Activated naive CD8-positive, alpha-beta T cell treated with anti-CD3 and anti-CD28 coated beads, Interleukin-2, amount 10 ng/mL, durations not matched to agents 7 days and 5 days (primary cell): ENCODE measurements at places on chromosomes 7 and 10. TPM values are rescaled to one million over a fixed set of nuclear protein-coding genes. Genes with fewer than 3 reads are reported as not detected.

Gene CFAP58
- 0.28 TPM for total RNA-seq

DNA sequence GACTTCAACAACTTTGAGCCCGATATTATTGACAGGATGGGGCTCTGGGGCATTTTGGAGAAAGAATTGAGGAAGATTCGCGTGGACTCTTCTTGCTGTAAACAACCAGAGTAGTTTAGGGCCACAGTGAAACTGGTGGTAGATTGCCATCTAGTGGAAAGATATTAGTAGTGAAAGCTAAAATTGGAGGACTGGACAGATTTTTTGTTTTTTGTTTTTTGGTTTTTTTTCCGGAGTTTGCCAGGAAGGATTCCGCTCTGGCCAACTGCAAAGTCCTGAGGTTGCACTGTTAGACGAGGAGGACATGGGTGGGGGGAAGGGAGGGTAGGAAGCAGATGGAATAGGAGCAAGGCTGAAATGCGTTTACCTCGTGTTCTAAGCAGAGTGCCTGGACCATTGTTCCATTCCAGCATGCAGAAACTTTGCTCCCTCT is 11.7 kb downstream of the NOBOX start:
- peaks cover 3% of the 10 kb centered on the region for H3K4me1 ChIP-seq
- H3K4me3 ChIP-seq: peak overlapping the region; percentile 70
- peaks cover 4% of the 10 kb centered on the region for H3K27me3 ChIP-seq
- no peak for DNase-seq
- peak overlapping the region; percentile 52 for H3K27ac ChIP-seq

GRCh38 chr7:43204081-43204480 is 91.6 kb downstream of the HECW1 start:
- no peak overlapping the region for H3K4me3 ChIP-seq
- no peaks in the 10 kb centered on the region for H3K4me1 ChIP-seq
- peaks cover 2% of the 10 kb centered on the region for H3K27me3 ChIP-seq
- DNase-seq: no peak

- no peaks in the 10 kb centered on the region for H3K36me3 ChIP-seq
- H3K27me3 ChIP-seq: peaks cover 29% of the 10 kb centered on the region
- H3K4me3 ChIP-seq: peak overlapping the region; percentile 51
- peaks cover 5% of the 10 kb centered on the region for H3K4me1 ChIP-seq
- no peak overlapping the region for H3K27ac ChIP-seq
These were observed 117.6 kb upstream of the FAM204A start for GRCh38 chr10:118459642-118460193.

Gene OGA
- total RNA-seq: 212 TPM

- H3K4me3 ChIP-seq: peak overlapping the region; percentile 32
- no peak for DNase-seq
- no peaks in the 10 kb centered on the region for H3K27me3 ChIP-seq
- no peaks in the 10 kb centered on the region for H3K4me1 ChIP-seq
- H3K27ac ChIP-seq: no peak overlapping the region
- no peaks in the 10 kb centered on the region for H3K36me3 ChIP-seq
These were observed 164.4 kb downstream of the GLRX3 start for GRCh38 chr10:130300608-130301020.

GRCh38 chr10:91569522-91569921 is 63.3 kb downstream of the PPP1R3C start:
- peaks cover 2% of the 10 kb centered on the region for H3K36me3 ChIP-seq
- DNase-seq: no peak
- no peak overlapping the region for H3K27ac ChIP-seq
- H3K27me3 ChIP-seq: no peaks in the 10 kb centered on the region
- H3K4me3 ChIP-seq: no peak overlapping the region

Gene LRIT1
- not detected for total RNA-seq

DNA sequence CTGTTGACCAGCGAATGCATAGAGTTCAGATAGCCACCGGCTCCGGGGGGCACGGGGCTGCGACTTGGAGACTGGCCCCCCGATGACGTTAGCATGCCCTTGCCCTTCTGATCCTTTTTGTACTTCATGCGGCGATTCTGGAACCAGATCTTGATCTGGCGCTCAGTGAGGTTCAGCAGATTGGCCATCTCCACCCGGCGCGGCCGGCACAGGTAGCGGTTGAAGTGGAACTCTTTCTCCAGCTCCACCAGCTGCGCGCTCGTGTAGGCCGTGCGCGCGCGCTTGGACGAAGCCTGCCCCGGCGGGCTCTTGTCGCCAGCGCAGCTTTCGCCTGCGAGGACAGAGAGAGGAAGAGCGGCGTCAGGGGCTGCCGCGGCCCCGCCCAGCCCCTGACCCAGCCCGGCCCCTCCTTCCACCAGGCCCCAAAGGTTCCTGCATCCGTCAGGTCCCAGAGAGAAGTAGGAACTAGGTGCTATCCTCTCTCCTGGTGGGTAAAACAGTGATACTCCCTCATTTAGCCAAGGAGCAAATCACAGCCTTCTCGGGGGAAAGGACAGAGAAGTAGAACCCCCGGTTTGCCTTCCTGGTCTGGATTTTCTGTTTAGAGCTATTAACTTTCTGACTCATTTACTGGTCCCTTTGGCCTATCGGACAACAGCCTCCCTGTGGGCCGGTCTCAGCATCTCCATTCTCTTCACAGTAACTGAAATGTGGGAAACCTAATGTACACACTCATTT is 6.1 kb upstream of the HOXA2 start:
- H3K27ac ChIP-seq: no peak overlapping the region
- peaks cover 26% of the 10 kb centered on the region for H3K27me3 ChIP-seq
- no peaks in the 10 kb centered on the region for H3K4me1 ChIP-seq
- no peaks in the 10 kb centered on the region for H3K36me3 ChIP-seq

DNA sequence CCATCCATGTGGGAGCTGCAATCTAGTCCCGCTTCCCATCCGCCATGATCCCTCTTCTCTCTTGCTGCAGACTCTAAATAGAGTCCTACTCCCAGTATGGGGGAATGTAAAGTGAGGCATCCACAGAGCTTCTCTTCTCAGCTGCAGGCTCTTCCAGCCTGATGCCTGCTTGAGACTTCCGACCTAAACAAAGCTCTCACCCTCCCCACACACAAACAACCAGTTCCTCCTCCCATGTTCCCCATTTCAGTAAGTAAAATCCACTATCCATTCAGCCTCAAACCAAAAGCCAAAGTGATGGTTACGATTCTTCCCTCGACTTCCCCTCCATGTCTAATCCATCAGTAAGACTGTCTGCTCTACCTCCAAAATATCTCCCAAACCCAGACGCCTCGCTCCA is 108.2 kb upstream of the NFE2L3 start:
- H3K4me3 ChIP-seq: no peak overlapping the region
- no peaks in the 10 kb centered on the region for H3K36me3 ChIP-seq
- no peak overlapping the region for H3K27ac ChIP-seq
- no peaks in the 10 kb centered on the region for H3K4me1 ChIP-seq
- DNase-seq: no peak

DNA sequence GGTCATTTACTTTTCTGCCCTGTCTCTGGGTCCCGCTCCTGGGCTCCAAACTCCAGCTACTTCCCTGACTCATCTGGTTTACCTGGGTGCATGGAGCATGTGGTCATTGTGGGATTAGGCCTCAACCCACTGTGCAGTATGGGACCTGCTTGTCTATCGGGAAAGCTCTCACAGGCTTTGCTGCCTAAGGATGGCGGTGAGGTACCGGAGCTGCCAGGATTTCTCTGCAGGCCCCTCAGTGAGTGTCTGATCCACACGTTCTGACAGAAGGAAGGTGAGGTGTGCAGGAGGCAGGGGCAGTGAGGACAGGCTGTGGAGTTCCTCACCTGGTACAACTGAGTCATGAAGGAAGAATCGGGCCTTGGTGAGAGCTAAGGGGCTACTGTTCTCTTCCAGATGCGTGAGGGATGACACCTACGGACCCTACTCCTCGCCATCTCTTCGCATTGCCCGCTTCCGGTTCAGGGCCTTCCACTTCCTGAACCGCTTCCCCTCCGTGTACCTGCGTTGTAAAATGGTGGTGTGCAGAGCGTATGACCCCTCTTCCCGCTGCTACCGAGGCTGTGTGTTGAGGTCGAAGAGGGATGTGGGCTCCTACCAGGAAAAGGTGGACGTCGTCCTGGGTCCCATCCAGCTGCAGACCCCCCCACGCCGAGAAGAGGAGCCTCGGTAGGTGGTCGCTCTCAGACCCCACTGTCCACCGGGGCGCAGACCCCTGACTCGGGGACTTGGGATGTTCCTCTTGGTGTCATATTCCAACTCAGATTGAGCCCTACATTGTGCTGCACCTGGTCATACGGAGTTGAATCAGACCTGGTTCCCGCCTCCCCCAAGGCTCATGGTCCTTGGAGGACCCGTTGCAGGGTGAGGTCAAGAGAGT is 56.7 kb downstream of the C10orf120 start:
- no peaks in the 10 kb centered on the region for H3K36me3 ChIP-seq
- H3K4me1 ChIP-seq: no peaks in the 10 kb centered on the region
- H3K4me3 ChIP-seq: no peak overlapping the region
- DNase-seq: no peak
- H3K27me3 ChIP-seq: no peaks in the 10 kb centered on the region

DNA sequence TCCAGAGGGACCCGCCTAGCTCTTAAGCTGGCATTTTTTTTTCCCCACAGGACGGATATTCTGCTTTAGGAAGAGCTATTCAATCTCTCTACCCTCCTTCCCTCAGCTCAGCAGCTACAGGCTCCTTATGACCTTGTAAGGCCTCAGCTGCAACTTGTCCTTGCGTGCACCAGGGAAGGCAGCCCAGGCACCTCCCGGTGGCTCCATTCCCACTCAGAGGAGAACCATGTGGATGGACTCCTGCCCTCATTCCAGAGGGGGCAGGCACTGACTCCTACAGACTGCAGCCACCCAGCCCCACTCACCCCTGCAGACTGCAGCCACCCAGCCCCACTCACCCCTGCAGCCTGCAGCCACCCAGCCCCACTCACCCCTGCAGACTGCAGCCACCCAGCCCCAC is 73.7 kb downstream of the ITIH5 start:
- H3K27ac ChIP-seq: no peak overlapping the region
- no peak overlapping the region for H3K4me3 ChIP-seq
- peaks cover 9% of the 10 kb centered on the region for H3K4me1 ChIP-seq
- H3K36me3 ChIP-seq: no peaks in the 10 kb centered on the region

GRCh38 chr7:117479225-117480054 is at the start of gene CFTR:
CFTR (plus strand) TSS chr7:117480025; CDS start chr7:117480095, 70 bp downstream.
- no peak within 1 kb of the TSS for H3K4me3 ChIP-seq
- H3K27ac ChIP-seq: no peak within 1 kb of the TSS
- H3K4me1 ChIP-seq: no peaks in the 10 kb centered on the region
- H3K27me3 ChIP-seq: peaks cover 37% of the 10 kb centered on the region
- H3K36me3 ChIP-seq: no peaks in the 10 kb centered on the region

DNA sequence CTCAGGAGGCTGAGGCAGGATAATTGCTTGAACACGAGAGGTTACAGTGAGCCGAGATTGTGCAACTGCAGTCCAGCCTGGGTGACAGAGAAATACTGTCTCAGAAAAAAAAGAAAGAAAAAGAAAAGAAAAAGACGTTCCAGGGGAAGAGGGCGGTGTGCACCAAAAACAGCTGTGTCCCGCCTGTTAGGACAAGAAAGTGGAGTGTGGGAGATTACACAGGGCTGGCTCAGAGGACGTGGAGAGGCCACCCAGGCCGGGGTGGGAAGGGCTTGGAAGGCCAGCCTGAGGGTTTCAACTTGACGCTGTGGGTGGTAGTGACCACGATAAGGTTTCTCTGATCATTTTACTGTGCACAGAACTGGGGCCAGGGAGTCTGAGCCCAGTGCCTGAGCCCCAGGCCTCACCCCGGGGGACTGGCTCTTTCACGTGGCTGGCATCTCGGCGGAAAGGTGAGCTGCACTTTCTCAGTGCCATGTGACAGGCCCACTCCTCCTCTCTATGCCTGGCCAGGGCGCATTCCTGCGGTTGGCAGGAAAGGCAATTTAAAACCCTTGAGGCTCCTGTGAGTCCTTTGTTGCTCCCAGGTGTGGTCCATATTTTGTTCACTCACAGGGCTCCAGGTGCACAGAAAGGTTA is 13.9 kb downstream of the RHBDD2 start:
- H3K4me1 ChIP-seq: peaks cover 4% of the 10 kb centered on the region
- DNase-seq: no peak
- no peak overlapping the region for H3K27ac ChIP-seq
- H3K4me3 ChIP-seq: no peak overlapping the region

Gene AHCYL2
- total RNA-seq: 10.0 TPM
